NCI-H1436 (cell line): ENCODE measurements at places on chromosomes 6 and 20.

DNA sequence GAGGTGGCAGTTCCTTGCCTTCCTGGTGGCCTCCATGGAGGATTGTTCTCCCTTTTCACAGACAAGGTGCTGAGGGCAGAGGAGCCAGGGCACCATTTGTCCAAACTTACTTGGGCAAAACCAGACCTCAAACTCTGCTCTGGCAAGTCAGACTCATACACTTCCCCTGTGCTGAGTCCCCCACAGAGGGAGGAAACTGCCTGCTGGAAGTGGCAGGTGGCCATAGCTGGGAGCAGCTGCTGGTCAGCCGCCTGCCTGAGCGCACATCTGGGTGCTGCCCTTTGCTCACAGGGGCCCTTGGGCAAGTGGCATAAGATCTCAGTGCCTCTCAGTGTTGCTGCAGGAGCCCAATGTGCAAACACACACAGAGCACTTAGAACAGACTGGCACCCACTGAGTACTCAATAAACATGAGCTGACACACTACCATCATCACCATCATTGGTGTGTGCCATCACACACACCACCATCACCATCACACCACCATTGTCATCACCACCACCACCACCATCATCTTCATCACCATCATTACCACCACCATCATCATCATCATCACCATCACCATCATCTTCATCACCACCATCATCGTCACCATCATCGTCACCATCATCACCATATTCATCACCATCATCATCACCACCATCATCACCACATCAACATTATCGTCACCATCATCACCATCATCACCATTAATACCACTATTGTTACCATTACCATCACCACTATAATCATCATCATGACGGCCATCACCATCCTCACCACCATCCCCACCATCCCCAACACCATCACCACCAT is 17.6 kb downstream of the NOL4L start:
- no peak for DNase-seq

GRCh38 chr20:41654884-41655283 is 36.7 kb upstream of the CHD6 start:
- no peak for DNase-seq

DNA sequence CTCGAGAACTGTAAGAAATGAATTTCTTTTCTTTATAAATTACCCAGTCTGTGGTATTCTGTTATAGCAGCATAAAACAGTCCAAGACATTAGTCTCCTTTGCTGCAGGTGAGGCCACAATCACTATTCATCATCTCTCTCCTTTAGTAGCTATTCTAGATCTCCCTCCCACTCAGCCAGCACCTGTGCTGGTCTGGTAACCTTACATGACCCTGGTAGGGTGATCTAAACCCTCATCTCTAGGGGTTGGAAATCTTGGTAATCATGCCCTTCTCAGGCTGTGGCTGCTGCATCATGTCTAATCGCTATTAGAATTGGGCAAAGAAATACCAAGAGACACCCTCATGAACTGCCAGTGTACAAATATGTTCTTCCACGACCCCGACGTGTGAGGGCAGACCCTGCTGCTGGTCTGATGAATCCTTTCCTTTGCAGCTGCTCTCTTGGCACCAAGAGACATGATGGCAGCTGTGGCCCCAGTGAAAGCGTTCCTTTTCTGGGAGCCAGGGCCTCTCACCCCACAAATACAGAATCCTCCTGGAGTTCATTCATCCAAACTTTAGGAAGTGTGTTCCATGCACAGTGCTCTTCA is 23.0 kb upstream of the IGF2R start:
- no peak for DNase-seq

- DNase-seq, result peak; percentile 48
These were observed 20.3 kb downstream of the CST4 start for GRCh38 chr20:23668477-23668951.

DNA sequence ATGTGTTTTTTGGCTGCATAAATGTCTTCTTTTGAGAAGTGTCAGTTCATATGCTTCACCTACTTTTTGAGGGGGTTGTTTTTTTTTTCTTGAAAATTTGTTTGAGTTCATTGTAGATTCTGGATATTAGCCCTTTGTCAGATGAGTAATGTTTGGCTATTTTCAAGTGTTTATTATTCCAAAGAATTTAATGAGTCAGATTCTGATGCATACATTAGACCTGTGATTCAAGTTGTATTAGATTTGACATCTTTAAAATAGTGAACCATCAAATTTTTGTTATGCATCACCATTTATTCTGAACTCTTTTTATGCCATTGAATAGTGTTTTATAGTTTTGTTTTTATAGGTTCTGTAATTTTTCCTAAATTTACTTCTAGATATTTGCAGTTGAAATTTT is 319.3 kb downstream of the PKHD1 start:
- DNase-seq, result no peak

GRCh38 chr6:99409672-99410071 is 15.4 kb downstream of the PNISR start:
- no peak for DNase-seq

GRCh38 chr20:49863666-49864065 is 51.0 kb downstream of the SLC9A8 start:
- DNase-seq, result no peak

DNA sequence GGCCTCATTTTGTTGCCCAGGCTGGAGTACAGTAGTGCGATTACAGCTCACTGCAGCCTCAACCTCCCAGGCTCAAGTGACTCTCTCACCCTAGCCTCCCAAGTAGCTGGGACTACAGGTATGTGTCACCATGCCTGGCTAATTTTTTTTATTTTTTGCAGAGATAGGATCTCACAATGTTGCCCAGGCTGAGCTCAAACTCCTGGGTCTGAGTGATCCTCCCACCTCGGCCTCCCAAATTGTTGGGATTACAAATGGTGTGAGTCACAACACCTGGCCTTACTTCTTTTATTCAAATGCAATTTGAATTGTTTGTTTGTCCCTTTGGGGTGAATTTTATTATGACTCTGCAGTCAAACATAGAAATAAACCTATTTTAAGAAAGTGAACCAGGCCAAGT is 131.7 kb upstream of the SLC22A16 start:
- no peak for DNase-seq

- no peak for DNase-seq
These were observed 24.4 kb downstream of the ANGPT4 start for GRCh38 chr20:891706-892080.

DNA sequence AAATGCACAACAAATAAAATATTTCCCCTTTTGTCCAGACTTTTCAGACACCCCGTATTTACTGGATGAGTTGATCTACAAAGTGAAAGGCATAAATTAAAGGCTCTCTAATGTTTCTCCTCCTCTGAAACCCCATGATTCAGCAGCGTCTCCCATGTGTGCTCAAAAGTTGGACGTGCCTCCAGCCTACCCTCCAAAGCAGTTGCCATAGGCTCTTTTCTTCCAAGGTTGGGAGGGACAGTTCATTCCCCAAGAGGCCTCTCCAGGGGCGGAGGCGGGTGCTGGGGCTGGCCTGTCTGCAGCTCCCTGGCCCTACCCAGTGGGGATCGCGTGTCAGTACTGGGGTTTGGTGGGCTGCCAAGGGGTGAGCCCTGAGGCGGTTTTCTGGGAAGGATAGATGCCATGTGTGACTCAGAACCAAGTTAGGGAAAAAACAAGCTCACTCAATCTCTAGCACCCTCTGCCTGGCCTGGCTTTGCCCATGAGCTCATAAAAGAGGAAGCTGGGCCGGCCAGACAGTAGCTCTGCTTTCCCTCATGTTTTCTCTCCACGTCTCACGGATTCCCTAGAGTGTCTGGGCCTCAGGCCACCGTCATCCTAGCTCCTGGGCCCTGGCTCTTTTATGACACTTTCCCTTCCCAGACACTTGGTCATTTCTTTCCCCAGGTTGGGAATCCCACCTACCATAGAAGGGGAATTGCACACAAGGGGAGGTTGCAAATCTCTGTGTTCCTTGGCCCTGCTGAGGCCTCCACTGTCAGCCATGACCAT is 8.0 kb upstream of the IER3 start:
- no peak for DNase-seq

GRCh38 chr6:72425003-72425681 is 196.7 kb upstream of the KCNQ5 start:
- DNase-seq, result no peak

DNA sequence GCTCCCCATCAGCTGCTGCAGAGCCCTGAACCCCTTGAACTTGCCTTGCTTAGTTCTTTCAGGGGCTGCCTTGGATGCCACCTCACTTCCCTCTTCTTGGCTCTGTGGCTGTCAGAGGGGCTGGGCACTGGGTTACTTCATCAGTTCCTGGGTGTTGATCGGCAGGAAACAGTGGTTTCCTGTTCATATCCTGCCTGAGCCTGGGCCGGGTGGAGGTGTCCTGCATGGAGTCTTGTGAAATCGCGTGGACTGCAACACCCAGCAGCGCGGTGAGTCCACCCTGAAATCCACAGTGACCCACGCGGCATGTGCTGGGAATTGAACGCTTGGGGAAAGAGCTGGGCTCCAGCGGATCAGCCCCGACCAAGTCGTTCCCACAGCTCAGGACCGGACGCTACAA is 97.5 kb downstream of the CDH26 start:
- DNase-seq, result no peak

GRCh38 chr6:90025523-90026061 is 131.3 kb downstream of the GJA10 start:
- DNase-seq, result peak; percentile 67

- no peak for DNase-seq
These were observed 159.4 kb downstream of the PHF3 start for GRCh38 chr6:63795006-63795405.

GRCh38 chr6:16904957-16905356 is 143.7 kb upstream of the ATXN1 start:
- DNase-seq, result no peak

GRCh38 chr6:85416049-85416448 is 33.8 kb upstream of the NT5E start:
- no peak for DNase-seq

DNA sequence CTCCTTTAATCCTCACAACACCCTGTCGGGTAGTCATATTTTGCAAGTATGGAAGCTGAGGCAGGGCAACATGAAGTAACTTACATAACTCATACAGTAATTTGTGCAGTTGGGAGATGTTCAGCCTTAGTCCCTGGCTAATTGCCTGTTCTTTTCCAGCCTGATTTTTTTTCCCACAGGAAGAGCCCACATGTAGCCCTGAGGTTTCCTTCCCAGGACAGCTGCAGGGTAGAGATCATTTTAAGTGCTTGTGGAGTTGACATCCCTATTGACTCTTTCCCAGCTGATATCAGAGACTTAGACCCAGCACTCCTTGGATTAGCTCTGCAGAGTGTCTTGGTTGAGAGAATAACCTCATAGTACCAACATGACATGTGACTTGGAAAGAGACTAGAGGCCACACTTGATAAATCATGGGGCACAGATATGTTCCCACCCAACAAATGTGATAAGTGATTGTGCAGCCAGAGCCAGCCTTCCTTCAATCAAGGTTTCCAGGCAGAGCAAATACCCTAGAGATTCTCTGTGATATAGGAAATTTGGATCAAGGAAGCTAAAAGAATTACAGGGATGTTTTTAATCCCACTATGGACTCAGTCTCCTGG is 5.0 kb upstream of the BTN2A1 start:
- no peak for DNase-seq

- DNase-seq, result no peak
These were observed 222.4 kb upstream of the JARID2 start for GRCh38 chr6:15023448-15023847.

DNA sequence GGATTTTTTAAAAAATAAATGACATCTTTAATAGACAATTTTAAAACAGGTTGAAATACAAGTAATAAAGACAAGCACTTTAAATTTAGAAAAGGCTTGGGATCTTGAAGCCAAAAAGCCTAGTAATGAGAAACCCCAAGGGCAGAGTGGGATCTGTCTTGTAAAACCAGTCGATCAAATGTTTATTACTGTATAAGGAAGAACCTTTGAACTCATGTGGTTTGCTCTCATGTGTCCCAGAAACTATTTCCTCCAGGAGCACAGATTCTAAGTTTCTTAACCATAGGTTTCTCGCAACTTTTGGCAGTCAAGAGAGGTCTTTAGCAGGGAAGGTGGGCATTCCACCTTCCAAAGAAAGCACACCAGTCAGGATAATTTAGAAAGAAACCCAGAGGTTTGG is 541.7 kb upstream of the BTBD3 start:
- no peak for DNase-seq

DNA sequence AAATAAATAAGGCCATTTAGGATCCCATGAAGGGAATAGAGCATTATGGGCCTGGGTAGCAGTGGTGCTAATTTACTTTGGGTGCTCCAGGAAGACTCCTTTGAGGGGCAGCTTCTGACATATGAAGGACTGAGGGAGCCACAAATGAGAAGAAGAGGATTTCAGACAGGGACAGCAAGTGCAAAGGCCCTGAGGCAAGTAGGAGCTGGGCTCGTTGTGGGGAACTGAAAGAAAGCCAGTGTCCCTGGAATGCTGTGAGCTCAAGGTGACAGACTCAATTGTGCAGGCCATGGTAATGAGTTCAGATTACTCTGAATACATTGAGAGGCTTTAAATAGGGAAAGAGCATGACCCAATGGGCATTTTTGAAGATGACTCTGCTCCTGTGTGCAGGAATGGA is 307.6 kb downstream of the TSHZ2 start:
- no peak for DNase-seq

DNA sequence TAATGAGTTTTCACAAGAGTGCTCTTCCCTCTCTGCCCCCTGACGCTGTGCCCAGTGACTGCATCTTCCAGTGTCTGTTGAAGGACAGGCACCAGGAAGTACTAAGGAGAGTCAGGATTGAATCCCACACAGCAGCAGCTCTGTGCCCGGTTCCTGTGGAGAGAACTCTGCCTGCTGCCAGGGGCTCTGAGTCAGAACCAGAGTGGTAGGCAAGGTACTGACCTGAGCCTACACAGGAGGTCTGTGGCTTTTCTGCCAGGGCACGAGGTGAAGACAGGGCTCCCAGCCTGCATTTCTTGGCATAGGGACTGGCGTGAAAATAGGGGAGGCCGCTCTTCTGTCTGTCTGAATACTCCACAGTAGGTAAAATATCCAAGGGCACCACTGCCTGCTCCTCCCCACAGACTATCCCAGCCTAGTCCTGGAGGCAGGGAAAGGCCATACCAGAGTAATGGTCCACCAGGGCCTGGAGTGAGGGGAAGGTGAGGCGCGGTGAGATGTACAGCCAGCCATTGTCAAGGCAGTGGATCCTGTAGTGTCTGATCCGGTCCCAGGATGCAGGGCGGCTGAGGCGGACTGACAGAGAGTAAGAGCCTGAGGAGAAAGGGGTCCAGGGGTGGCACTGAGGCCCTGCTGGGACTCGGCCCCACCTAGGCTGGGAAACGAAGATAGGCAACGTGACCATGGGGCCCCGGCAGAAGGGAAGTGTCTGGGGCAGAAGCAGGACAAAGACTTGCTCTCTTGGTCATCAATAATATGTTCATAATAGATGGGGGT is 9.4 kb downstream of the RAB5IF start:
- DNase-seq, result no peak

- DNase-seq, result no peak
These were observed 352.5 kb downstream of the MAFB start for GRCh38 chr20:40336533-40336932.

- DNase-seq, result no peak
These were observed 115.9 kb downstream of the BMP5 start for GRCh38 chr6:55759536-55759935.

- DNase-seq, result no peak
These were observed 138.6 kb downstream of the AHI1 start for GRCh38 chr6:135358985-135359384.
